ENCODE measurements at places on chromosomes 1 and 21. TPM values are rescaled to one million over a fixed set of nuclear protein-coding genes. Genes with fewer than 3 reads are reported as not detected.

Gene PTGFR
- 3.3 TPM for total RNA-seq

Gene WNT3A
- total RNA-seq = not detected

Gene TYW3
- total RNA-seq = 21.0 TPM

Gene MMEL1
- total RNA-seq = 1.3 TPM

Gene CBR1
- 90.5 TPM for total RNA-seq

Gene PTGS2
- total RNA-seq = 3.5 TPM

Gene USH2A
- total RNA-seq = not detected

Gene C1orf53
- total RNA-seq = not detected

Gene MEX3A
- total RNA-seq = 11.0 TPM

Gene RGS18
- 3.6 TPM for total RNA-seq

Gene CATSPERE
- total RNA-seq = not detected

Gene RIT1
- total RNA-seq = 41.0 TPM

Gene PTPN22
- total RNA-seq = 3.9 TPM

Gene GPR137B
- 15.8 TPM for total RNA-seq

Gene TMEM200B
- not detected for total RNA-seq

Gene CHI3L2
- not detected for total RNA-seq

Gene GJA5
- 3.5 TPM for total RNA-seq

Gene CLIC6
- total RNA-seq = 3.8 TPM

Gene NTMT2
- not detected for total RNA-seq

Gene COL8A2
- total RNA-seq = 3.6 TPM

Gene OR2G6
- total RNA-seq = not detected

Gene UBE2U
- total RNA-seq = not detected

Gene DEPDC1
- total RNA-seq = not detected

Gene PRKAA2
- total RNA-seq = 9.0 TPM

Gene TTC22
- 30.4 TPM for total RNA-seq

Gene SLC19A2
- total RNA-seq = 12.5 TPM

Gene LCE2C
- total RNA-seq = not detected

Gene PUM1
- 69.6 TPM for total RNA-seq

Gene RBP7
- total RNA-seq = 6.2 TPM

Gene RAP1GAP
- total RNA-seq = 67.7 TPM

Gene NECAP2
- 34.4 TPM for total RNA-seq

Gene PER3
- 3.8 TPM for total RNA-seq

Gene SPRR2A
- total RNA-seq = not detected

Gene TMCO4
- total RNA-seq = 326 TPM

Gene SLC5A9
- not detected for total RNA-seq

Gene ITLN2
- not detected for total RNA-seq

Gene CD244
- not detected for total RNA-seq

Gene KCNK1
- 52.5 TPM for total RNA-seq

Gene OR2T29
- not detected for total RNA-seq

Gene LCE1C
- not detected for total RNA-seq

Gene OBSCN
- 24.9 TPM for total RNA-seq

Gene TACSTD2
- 41.1 TPM for total RNA-seq

Gene HPDL
- total RNA-seq = 10.1 TPM

Gene PLA2G5
- total RNA-seq = 2.3 TPM

Gene OPRD1
- not detected for total RNA-seq

Gene IPO9
- 27.9 TPM for total RNA-seq

Gene NR1I3
- not detected for total RNA-seq

Gene LRRC8D
- 4.0 TPM for total RNA-seq

Gene MCOLN2
- total RNA-seq = 27.2 TPM

Gene JAM2
- total RNA-seq = 3.6 TPM

Gene PLPP3
- 54.9 TPM for total RNA-seq

Gene THEM5
- not detected for total RNA-seq

Gene NTNG1
- 2.0 TPM for total RNA-seq

Gene LCK
- total RNA-seq = 2.0 TPM

Gene OR6N1
- not detected for total RNA-seq
